Activated CD4-positive, alpha-beta T cell treated with anti-CD3 and anti-CD28 coated beads, Interleukin-2, amount 50 U/mL, for 24 hours (primary cell): ENCODE measurements at places on chromosomes 5 and 9.
A peak's percentile ranks its signal among the peaks of the same experiment; 100 is the strongest.

DNA sequence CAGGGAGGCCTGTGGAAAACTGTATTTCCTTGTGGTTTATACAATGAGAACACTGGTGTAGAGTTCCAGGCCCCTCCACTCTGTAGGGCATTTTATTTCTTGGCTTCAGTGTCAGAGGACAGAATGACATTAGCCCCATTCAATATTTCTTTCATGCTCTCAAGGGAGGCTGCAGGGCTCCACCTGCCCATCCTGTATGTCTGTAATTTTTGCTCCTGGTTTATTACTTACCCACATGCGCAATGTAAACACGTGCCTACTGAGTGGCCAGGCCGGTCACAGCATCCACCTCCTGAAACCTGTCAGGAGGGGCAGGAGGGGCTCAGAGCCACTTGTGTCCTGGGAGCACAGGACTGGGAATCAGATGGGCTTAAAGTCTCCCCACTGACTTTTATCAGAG lies 82.4 kb downstream of the GADD45G start:
- DNase-seq = no peak

GRCh38 chr5:145246961-145247744 lies 588.0 kb downstream of the PRELID2 start:
- no peak for DNase-seq

DNA sequence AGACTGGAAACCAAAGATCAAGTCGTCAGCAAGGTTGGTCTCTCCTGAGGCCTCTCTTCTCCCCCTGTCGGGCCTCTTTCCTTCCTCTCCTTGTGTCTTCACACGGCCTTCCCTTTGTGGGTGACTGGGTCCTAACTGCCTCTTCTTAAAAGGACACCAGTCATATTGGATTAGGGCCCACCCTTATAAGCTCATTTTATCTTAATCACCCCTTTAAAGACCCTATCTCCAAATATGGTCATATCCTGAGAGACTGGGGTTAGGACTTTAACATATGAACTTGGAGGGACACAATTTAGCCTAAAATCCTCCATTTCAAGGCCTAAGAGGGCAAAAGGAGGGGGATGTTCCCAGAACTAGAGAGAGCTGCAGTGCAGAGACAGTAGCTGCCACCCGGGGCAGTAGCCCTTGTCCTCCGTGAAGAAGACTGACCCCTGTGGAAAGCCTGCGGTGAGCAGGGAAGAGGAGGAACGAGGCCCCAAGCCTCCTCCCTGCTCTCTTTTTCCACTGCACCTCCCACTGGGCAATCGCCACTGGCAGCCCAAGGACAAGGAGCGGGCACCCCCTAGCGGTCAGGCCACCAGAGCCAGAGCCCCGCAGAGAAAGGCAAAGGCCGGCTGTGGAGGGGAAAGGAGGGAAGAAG lies 34.9 kb downstream of the CFAP90 start:
- DNase-seq = peak; percentile 45

GRCh38 chr5:138745268-138745667 lies 8.0 kb upstream of the CTNNA1 start:
- DNase-seq = no peak

DNA sequence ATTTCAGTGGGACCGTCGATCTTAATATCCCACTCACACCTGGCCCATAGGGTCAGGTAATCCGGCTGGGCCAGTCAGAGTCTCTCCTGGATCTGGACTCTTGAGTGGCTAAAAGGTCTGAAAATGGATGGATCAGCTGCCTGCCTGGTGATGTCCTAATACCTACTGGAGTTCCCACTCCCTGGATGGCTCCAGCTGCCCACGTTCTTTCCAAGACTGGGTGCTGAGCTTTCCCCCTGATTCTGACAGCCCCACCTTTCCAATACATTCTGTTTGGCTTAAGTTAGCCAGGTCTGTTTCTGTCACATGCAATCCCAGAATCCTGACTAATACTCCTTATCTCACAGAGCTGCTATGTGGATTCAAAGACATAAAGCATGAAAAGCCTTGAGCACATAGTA lies 10.2 kb downstream of the SH3PXD2B start:
- DNase-seq = no peak

GRCh38 chr5:112548246-112548881 lies 129.3 kb upstream of the EPB41L4A start:
- DNase-seq = no peak

- no peak for DNase-seq
Observed at GRCh38 chr5:67770431-67771025, 445.0 kb upstream of the PIK3R1 start.

DNA sequence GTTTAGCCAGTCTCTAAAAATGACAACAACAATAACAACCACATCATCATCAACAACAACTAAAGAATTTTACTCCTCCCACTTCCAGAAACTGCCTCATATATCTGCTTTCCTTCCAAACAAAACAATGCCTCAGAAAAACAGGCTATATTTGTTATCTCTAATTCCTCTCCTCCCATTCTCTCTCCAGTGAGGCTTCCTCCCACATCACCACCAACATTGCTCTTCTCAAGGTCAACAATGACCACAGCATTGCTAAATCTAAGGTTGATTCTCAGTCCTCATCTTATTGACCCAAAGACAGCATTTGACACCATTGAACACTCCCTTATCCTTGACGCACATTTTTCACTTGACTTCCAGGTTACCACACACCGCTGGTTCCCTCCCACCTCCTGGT lies 38.1 kb upstream of the PRUNE2 start:
- DNase-seq = no peak

DNA sequence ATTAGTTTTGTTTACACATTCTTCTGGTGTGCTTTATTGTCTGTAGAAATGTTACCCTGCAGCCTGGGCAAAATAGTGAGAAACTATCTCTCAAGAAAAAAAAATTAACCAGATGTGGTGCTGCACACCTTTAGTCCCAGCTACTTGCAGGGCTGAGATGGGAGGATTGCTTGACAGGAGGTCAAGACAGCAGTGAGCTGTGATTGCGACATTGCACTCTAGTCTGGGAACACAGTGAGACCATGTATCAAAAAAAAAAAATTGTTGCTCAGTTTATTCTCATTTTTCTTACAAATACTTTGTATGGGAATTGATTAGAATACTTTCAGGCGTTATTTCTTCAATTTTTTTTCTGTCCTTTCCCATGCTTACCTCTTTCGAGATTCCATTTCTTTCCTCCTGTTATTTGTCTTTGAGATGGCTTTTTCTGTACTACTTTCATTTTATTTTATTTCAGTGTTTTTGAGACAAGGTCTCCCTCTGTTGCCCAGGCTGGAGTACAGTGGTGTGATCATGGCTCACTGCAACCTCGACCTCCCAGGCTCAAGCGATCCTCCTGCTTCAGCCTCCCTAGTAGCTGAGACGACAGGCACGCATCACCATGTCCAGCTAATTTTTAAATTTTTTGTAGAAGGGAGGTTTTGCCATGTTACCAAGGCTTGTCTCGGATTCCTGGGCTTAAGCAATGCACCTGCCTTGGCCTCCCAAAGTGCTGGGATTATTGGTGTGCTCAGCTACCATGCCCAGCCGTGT lies 24.9 kb downstream of the TENT2 start:
- DNase-seq = no peak

GRCh38 chr5:36948041-36948440 lies 71.5 kb downstream of the NIPBL start:
- no peak for DNase-seq
